ENCODE measurements at places on chromosomes 16 and 17.

DNA sequence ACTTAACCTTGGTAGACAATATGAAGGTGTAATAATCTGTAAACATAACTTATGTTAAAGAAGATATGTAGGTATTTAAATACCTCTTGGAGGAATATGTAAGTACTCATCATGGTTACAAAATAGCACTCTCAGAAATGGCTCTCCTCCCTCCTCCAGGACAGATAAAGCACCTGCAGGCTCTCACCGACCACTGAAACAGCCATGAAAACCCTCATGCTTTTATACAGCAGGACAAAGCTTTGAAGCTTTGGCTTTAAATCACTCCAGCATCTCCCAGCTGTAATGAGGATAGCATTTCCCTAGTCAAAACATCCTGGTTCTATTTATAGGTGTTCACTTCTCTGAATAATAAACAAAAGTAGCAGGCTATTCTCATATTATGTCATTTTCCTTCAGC is 69.1 kb upstream of the PMFBP1 start:
- DNase-seq, result no peak

DNA sequence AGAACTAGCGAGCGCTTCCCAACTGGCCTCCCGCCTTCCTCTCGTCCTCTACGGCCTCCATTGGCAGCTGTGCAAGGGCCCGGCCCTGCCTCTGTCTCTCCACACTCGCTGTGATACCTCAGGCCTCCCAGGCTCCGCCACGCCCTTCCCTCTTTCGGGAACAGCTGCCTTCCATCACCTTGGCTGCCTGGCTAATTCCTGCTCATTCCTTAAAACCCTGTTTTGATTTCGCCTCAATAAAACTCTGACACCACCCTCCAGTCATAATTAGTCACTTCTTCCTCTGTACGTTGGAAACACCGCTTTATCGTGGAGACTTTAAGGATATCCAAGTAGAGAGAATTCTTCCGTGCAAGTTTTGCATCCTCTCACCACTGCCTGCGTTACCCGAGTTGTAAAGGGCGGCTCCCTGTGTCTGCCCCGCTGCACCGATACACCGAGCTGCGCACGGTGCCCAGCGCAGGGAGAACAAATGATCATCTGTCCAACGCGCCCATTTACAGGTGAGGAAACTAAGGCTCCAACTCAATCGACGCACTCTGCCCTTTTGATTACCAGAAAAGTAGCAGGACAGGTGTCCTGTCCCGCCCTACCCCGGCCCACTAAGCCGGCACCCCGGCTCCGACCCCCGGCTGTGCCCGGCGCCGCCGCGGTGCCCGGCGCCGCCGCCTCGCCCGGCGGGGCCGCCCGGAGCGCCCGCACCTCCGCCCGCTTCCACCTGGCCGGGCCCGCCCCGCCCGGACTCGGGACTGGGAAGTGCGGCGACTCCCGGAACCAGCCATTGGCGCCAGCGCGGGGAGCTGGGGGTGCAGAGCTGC is 139.7 kb downstream of the SEC14L1 start:
- peak; percentile 47 for DNase-seq

DNA sequence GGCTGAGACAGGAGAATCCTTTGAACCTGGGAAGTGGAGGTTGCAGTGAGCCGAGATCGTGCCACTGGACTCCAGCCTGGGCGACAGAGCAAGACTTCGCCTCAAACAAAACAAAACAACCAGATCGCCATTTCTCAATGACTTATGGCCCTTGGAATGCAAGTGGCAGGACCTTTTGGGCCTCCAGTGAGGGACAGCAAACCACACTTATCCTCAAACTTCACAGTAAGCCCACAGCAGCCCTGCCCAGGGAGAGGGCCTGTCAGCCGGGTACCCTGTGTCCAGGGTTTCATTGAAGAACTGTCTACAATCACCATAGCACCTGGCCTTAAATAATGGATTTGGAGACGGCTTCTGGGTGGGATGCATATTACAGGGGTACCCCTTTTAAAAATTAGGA is 11.7 kb downstream of the TRAF4 start:
- DNase-seq, result no peak

- no peak for DNase-seq
These were observed 344.8 kb upstream of the CCL2 start for GRCh38 chr17:33910200-33910857.

DNA sequence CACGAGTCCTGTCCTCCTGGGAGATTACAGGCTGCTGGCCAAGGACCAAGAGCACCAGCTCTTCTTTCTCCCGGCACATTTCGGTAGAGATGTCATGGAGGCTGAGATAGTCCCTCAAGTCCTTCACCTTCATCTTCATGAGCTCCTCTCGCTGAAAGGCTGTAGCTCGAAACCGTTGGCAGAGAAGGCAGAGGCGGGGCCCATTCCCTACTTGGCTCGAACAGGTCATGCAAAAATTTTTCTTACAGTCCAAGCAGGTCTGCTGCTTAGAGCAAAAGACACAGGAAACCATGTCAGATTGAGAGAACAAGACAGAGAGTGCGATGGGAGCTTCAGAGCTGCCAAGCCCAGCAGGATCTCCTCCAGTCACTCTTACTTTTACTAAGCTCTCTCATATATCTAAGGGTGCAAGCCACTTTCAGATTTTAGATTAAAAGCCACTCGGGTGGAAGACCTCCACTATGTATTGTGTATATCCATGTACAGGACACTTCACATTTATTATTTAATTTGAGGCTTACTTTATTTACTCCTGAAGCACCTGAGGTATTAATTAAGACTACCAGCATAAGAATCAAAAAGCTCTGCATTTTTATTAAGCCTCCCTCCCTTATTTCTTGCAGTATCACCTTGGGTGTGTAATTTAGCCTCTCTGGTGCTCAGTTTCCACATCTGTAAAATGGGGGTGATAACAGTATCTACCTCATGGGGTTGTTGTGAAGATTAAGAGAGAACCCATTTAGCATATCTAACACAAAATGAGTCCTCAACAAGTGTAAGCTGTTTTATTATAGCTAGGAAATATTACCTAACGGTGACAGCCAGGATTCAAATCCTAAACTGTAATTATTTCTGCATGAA is 41.4 kb downstream of the LIG3 start:
- DNase-seq, result no peak

DNA sequence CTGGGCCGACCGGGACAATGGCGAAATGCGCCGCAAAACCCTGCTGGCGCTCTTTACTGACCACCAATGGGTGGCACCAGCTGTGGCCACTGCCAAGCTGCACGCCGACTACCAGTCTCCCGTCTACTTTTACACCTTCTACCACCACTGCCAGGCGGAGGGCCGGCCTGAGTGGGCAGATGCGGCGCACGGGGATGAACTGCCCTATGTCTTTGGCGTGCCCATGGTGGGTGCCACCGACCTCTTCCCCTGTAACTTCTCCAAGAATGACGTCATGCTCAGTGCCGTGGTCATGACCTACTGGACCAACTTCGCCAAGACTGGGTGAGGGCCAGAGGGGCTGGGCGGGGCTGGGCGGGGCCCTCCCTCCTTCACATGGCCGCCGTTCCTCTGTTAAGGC is 4.3 kb upstream of the SPEM1 start:
- no peak for DNase-seq

GRCh38 chr16:58530179-58530578 is 14.9 kb downstream of the SETD6 start:
- DNase-seq, result no peak

DNA sequence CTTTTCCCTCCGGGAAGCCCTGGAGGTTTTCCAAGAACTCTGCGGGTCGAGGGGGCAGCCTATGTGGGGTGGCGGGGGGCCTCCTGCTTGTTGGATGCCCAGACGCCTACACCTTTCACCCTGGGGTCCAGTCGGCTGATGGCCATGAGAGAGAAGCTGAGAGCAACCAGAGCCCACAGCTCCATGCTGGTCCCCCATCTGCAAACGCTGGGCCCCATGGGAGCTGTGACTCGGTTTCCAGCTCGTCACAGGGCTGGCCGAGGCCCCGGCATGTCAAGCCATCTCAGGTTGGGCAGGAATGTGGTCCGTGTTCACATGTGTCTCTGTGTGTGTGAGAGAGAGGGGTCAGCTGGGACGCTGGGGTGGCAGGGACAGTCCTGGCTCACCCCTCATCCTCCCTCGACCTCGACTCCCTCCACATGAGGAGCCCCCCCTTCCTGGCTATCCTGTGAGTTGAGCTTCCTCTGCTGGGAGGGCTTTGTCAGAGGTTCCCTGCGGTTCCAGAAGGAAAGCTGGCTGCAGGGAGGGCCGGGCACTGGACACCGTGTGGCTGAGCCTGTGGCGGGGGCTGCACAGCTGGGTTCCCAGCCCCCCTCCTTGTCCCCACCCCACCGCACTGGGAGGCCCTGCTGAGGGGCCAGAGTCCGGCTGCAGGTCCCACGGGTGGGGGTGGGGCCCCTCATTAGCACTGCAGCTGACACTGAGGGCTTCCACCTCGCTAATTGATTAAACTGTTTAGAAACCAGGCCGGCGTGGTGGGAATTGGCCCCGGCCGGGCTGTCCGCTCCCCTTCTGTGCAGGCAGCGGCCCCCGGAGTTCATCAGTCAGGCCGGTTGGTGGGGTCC is 19.1 kb downstream of the METRNL start:
- peak; percentile 69 for DNase-seq

- DNase-seq, result no peak
These were observed 29.7 kb downstream of the FAM222B start for GRCh38 chr17:28812748-28813377.

DNA sequence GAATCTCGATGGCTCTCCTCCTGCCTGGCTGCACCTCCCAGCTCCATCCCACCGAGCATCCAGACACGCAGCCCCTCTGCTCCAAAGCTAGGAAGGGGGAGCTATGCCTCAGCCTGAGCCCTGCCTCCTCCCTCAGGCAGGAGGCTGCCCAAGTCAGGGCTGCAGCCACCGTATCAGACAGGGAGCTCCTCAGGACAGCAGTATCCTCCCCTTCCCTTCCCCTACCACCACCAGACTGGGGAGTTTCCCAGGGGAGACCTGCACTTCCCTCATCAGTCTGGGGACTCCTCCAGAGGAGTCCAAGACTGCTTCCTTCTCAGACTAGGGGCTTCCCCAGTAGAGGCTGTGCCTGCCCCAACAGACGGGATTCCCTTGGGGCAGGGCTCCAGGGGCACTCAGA is 17.5 kb downstream of the TMEM132E start:
- DNase-seq, result no peak

- DNase-seq, result peak; percentile 73
These were observed 133.3 kb upstream of the CIBAR2 start for GRCh38 chr16:85245307-85246172.

DNA sequence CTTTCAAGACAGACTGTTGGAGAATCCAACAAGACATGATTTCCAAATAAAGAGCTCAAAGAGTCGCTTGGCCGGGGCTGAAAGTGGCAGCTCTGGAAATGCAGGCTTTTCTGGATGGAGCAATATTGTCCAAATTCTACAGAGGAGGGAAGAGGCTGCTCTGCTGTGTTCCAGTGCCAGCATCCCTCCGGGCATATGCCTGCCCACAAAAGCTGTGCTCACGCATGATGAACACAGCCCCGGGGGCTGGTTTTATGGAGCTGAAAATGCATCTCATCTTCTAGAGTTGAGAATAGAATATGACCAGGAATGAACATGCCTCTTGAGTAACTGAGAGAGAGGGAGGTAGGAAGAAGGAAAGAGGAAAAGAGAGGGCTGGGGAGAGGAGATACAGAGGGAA is 74.7 kb upstream of the TOX3 start:
- no peak for DNase-seq

GRCh38 chr17:27555339-27555738 is 75.6 kb upstream of the LGALS9 start:
- no peak for DNase-seq

DNA sequence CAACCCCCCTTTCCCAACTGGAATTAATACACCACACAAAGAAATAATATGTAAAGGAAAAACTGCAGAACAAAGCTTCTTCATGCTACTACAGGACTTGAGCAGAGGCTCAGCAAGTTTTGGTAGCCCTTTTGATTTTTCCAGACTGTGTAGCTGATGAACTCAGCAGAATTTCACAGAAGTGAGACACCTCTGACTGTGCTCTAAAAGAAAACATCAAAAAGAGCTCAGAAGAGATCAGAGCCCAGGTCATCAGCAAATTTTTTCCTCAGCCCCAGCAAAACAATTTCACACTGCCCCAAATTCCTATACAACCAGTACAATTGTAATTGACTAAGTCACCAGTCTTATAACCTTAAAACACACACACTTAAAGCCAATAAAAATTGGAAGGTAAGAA is 38.0 kb downstream of the TTC19 start:
- DNase-seq, result no peak

DNA sequence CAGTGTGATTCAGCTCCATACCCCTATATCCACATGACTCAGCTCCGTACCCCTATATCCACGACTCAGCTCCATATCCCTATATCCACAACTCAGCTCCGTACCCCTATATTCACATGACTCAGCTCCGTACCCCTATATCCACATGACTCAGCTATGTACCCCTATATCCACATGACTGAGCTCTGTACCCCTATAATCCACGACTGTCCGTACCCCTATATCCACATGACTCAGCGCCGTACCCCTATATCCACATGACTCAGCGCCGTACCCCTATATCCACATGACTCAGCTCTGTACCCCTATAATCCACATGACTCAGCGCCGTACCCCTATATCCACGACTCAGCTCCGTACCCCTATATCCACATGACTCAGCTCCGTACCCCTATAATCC is 16.8 kb downstream of the CYB5D2 start:
- DNase-seq, result no peak

GRCh38 chr17:27513849-27514248 is 57.6 kb downstream of the KSR1 start:
- DNase-seq, result no peak

DNA sequence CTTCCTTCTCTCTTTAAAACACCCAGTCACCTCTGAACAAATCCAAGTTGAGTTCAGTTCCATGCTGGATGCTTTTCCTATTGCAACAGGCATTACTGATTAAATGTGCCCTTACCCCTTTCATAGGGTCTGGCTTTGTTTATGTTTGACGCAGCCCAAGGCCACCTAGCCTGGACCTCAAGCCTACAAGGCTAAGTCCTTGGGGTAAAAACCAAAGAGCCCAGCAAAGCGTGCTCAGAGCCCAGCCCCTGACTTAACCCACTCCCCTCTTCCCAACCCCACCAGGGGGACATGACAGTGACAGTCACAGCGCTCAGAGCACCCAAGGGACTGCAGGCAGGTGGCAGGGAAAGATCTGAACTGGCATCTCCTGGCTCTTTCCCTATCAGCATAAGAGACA is 200.6 kb downstream of the XYLT1 start:
- no peak for DNase-seq

Measured in right kidney (tissue), 9 donors.